Endothelial cell of umbilical vein (primary cell): ENCODE measurements at places on chromosomes 1 and 21. TPM values are rescaled to one million over a fixed set of nuclear protein-coding genes. Genes with fewer than 3 reads are reported as not detected.

Gene CNIH3
- 1.3 and 1.6 TPM in 2 replicates for polyA plus RNA-seq

GRCh38 chr1:202056644-202057334 is 46.4 kb downstream of the ELF3 start:
- H3K27me3 ChIP-seq: no peaks in the 10 kb centered on the region
- no peak for DNase-seq
- H3K27ac ChIP-seq: no peak overlapping the region
- H3K36me3 ChIP-seq: no peaks in the 10 kb centered on the region
- no peak overlapping the region for H3K4me3 ChIP-seq

DNA sequence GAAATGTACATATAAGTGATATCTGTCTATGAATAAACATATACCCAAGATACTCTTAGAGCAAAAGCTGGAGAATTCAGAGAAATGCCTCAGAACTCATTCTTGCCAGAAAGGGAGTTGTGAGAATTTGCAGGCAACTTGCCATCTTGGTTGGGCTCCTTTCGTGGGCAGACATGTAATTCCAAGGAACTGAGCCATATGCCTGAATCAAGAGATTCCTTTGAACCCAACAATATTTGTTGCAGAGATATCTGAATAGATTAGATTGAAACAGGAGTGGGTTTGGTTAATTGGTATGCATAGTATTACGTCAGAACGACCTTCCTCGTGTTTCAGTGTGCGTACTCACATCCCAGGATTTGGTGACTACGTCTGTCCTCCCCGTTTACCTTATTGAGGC is 67.0 kb downstream of the TGFB2 start:
- no peak overlapping the region for H3K27ac ChIP-seq
- H3K36me3 ChIP-seq: no peaks in the 10 kb centered on the region
- no peaks in the 10 kb centered on the region for H3K27me3 ChIP-seq
- DNase-seq: no peak
- H3K4me3 ChIP-seq: no peak overlapping the region
- H3K4me1 ChIP-seq: no peaks in the 10 kb centered on the region

GRCh38 chr1:186306533-186306932 is 68.5 kb downstream of the TPR start:
- H3K4me3 ChIP-seq: no peak overlapping the region
- no peaks in the 10 kb centered on the region for H3K27me3 ChIP-seq
- peaks cover 4% of the 10 kb centered on the region for H3K4me1 ChIP-seq
- H3K36me3 ChIP-seq: no peaks in the 10 kb centered on the region

DNA sequence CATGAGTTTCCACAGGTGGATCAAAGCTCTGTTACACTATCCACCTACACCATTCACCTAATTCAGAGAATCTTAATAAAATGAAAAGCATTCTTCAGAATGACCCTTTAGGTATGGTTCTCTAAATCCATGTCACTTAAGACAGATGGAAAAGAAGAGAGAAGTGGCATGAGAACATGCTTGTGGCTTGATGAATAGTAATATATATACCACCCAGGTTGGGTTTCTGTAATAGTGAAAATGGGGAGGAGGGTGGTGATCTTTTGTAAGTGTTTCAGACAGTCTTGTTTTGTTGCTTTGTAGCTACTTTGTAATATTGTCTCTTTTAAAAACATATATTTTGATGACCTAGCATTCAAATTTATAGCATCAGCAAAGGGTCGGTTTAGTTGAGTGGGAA is 469.8 kb downstream of the USP25 start:
- H3K27ac ChIP-seq: no peak overlapping the region
- H3K27me3 ChIP-seq: no peaks in the 10 kb centered on the region
- no peaks in the 10 kb centered on the region for H3K36me3 ChIP-seq
- H3K4me3 ChIP-seq: no peak overlapping the region
- DNase-seq: no peak

GRCh38 chr21:35007348-35007747 is 41.8 kb downstream of the RUNX1 start:
- no peaks in the 10 kb centered on the region for H3K36me3 ChIP-seq
- no peak for DNase-seq
- H3K4me3 ChIP-seq: no peak overlapping the region
- H3K27ac ChIP-seq: no peak overlapping the region
- H3K4me1 ChIP-seq: no peaks in the 10 kb centered on the region
- H3K27me3 ChIP-seq: peaks cover 23% of the 10 kb centered on the region

GRCh38 chr1:115982400-115982799 is 6.1 kb downstream of the SLC22A15 start:
- no peak overlapping the region for H3K4me3 ChIP-seq
- peaks cover 28% of the 10 kb centered on the region for H3K27me3 ChIP-seq
- no peak for DNase-seq
- no peaks in the 10 kb centered on the region for H3K36me3 ChIP-seq
- no peak overlapping the region for H3K27ac ChIP-seq
